ENCODE measurements at places on chromosomes 12 and 14.

GRCh38 chr12:132449565-132450417, 40.2 kb upstream of the FBRSL1 start:
- no peak for DNase-seq

DNA sequence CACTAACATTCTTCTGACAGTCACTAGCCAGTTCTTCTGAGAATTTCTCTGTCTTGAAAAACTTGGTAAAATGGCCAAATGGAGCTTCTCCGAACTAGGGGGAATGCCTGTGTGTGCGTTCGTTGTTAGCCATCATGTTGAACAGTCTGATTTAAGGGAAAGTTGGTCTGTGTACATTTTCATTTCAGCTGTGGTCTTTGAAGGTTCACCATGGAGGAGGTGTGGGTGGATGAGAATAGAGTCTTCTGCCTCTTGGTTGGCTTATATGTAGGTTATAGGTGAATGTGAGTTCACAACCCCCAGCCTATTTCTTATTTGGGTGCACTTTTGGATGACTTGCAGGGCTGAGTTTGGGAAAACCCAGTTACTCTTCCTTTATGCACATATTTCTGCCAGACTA, 12.9 kb downstream of the ETV6 start:
- no peak for DNase-seq

DNA sequence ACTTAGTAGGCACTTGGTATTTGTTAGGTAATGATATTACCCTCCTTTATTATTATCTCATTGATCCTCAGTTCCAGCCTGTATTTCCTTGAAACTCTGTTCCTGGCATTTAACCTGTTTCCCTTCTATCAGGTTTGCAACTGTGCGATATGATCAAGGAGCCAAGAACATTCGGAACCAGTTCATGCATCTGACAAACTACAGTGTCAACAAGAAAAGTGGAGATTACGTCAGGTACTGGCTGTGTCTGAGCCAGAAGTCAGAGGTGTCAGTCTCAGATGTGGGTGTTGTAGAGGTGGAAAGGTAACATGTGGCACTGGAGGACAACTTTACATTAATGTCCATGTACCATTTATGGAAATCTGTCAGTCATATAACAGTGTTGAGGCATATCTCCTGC, 56.7 kb downstream of the TTLL5 start:
- DNase-seq, result no peak

- no peak for DNase-seq
Observed at GRCh38 chr12:111377440-111377839, 8.5 kb upstream of the PHETA1 start.

- DNase-seq, result no peak
Observed at GRCh38 chr12:115437061-115437567, 753.1 kb upstream of the TBX3 start.

DNA sequence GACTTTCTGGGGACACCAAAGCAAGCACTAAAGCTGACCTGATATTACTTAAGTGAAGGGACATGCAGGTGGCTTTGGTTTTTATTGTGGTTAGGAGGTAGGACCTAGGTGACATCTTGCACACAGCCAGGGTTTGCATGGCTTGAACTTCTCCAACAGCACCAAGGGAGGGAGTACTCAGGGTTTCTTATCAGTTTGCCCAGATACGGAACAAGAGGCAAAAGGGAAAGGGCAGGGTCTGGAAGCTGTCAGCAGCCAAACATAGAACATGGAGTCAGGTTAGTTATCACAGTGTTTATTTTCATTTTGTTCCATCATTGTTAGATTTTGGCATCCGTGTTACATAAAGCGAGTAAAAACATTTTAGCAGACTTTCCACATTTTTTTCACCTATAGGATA, 186.3 kb upstream of the CLEC14A start:
- no peak for DNase-seq

GRCh38 chr12:132516095-132517012, 26.4 kb downstream of the FBRSL1 start:
- DNase-seq, result no peak

GRCh38 chr12:48777501-48778400, 11.1 kb downstream of the ADCY6 start:
- no peak for DNase-seq

GRCh38 chr12:123070267-123071081, 80.4 kb downstream of the PITPNM2 start:
- no peak for DNase-seq

- DNase-seq, result no peak
Observed at GRCh38 chr14:84087986-84088531, 1441.9 kb upstream of the FLRT2 start.

- DNase-seq, result peak; percentile 16
Observed at GRCh38 chr14:51430633-51431032, 190.6 kb downstream of the TMX1 start.

Data from hippocampal formation (tissue), 2 donors.